Stimulated activated CD4-positive, alpha-beta T cell treated with anti-CD3 and anti-CD28 coated beads, Interleukin-1b, Interleukin-23, amount 100 ng/mL, for 1 hour (primary cell): ENCODE measurements at places on chromosomes 6 and 20.

- DNase-seq, result peak; percentile 14
These were observed 496 bp downstream of the GRM4 start for GRCh38 chr6:34145161-34146020.

DNA sequence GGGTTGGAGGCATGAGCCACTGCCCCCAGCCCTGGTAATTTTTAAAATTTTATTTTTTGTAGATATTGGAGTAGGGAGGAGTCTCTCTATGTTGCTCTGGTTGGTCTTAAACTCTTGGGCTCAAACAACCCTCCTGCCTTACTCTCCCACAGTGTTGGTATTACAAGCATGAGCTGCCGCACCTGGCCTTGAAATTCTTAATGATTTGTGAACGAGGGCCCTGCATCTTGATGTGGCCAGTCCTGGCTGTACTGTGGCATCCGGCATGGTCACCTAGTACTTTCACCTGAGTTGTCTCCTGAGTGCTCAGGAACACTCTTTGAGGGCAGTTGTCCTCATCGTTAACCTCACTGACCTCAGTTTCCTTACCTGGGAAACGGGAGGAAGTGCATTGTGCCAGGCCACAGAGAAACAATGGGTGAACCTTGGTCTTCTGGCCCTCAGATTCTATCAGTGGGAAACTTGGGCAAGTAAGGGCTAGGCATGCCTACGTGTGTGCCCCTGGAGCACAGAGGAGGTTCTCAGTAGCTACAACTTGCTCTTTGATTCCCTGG lies 19.5 kb downstream of the CEBPB start:
- DNase-seq, result no peak

GRCh38 chr20:478949-479429 lies 16.7 kb upstream of the TBC1D20 start:
- DNase-seq, result no peak

- no peak for DNase-seq
These were observed 205.7 kb downstream of the CDH4 start for GRCh38 chr20:61457725-61458124.

- no peak for DNase-seq
These were observed 189.4 kb upstream of the ECI2 start for GRCh38 chr6:4324746-4325145.

DNA sequence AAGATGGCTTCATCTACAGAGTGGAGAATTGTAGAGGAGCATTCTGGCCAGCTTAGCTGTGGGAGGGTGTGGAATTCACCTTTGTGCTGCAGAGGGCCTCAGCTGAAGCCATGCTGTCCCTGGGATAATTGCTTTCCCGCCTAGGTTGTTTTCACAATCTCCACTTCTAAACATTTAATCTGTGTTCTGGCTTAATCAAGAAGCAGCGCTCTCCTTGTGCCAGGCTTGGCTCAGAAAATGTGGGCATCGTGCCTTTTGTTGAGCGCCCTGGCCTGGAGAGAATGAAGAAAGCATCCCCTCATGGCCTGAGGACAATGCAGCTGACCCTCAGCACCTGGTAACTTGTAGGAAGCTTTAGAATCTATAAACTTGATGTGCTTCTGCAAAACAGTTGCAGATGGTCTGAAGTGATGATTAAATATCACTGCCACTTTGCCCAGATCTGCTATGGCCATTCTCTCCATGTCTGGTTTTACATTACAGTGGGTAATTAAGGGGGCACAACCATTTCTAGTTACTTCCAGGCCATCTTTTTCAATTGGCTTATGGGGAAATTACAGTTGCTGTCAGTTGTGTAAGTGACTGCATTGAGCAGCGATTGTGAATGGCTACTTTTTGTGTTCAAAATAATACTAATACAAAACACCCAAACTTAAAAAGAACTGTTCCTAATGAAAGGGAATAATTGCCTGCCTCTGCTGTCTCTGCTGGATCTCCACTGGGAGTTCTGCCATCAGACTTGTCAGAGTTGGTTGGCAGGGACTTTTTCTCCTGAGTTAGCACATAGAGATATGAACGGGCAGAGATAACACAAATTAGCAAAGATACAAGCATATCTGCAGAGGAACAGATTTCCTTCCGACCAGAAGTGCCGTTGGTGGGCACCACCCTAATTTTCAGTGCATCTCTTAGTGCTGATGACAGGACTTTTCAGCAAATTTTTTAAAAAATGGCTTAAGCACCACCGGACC lies 18.4 kb downstream of the CTNNBL1 start:
- DNase-seq, result no peak

DNA sequence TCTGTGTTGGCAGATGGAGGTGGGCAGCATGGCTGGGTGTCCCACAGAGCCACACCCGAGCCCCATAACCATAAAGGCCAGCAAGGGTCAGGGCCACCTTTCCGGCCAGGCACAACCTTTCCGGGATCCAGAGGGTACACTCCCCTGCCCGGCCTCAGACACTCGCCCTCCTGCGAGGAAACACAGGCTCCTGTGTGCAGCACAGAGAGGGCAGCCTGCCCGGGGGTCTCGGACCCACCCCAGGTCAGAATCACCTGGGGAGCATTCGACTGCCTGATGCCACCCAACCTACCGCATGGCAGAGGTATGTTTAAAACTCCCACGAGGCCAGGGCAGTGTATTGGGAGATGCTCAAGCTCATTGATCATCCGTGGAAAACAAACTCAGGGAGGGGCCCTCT lies 260.3 kb downstream of the TAF4 start:
- no peak for DNase-seq

DNA sequence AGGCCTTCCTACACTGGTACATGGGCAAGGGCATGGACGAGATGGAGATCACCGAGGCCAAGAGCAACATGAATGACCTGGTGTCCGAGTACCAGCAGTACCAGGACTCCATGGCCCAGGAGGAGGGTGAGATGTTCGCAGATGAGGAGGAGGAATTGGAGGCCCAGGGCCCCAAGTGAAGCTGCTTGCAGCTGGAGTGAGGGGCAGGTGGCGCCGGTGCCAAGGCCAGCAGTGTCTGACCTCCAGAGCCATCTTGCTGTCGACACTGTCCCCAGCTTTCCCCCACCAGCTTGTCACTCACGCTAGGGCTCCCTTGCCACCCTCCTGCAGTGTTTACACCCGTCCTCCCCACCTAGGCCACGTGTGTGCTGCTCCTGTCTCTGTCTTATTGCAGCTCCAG lies 12.2 kb downstream of the GABRR2 start:
- DNase-seq, result no peak
